Stimulated activated CD4-positive, alpha-beta T cell treated with anti-CD3 and anti-CD28 coated beads, Interleukin-1b, Interleukin-23, amount 100 ng/mL, for 48 hours (primary cell): ENCODE measurements at places on chromosomes 1 and 21.

DNA sequence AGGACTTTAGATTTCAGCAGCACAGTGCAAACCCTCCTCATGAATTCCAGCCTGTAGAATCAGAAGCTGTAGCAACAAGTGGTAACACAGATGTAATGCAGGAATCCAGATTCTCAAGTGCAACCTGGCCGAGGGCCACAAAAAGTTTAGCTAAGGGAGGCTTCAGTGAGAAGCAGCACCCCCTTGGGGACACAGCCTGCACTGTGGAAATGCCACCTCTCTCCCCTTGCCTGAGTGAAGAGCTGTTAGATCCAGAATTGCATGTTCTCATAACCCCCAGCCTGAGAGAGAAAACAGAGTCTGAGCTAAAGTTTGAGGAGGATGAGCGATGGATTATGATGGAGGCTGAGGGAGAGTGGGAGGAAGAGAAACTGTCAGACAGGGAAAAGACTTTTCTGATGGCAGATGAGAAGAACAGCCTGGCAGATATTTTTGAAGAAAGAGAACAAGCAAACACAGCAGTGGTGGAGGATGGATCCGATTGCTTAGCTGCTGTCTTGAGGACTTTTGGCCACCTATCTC is 80.5 kb upstream of the BMP8A start:
- peak; percentile 71 for DNase-seq

GRCh38 chr1:54070171-54070837 is 16.9 kb downstream of the TCEANC2 start:
- no peak for DNase-seq

DNA sequence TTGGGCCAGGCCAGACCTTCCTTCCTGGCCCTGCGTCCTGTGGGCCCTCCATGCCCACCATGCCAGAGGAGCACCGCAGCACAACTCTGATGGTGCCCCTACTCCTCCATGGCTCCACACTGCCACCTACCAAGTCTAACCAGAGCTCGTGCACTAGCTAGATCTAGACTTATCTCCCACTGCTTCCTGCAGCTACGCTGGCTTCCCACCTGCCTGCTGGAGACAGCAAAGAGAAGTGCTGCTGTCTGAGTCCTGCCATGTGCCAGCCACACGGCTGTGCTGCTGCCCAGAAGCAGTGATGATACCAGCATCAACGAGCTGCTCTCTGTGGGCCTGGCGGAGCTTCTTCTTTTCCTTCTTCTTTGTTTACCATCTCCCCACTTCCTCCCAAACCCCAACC is 4.5 kb downstream of the GUCA2B start:
- DNase-seq: peak; percentile 10

- no peak for DNase-seq
Observed at GRCh38 chr1:78408810-78409209, 82.0 kb upstream of the PTGFR start.

DNA sequence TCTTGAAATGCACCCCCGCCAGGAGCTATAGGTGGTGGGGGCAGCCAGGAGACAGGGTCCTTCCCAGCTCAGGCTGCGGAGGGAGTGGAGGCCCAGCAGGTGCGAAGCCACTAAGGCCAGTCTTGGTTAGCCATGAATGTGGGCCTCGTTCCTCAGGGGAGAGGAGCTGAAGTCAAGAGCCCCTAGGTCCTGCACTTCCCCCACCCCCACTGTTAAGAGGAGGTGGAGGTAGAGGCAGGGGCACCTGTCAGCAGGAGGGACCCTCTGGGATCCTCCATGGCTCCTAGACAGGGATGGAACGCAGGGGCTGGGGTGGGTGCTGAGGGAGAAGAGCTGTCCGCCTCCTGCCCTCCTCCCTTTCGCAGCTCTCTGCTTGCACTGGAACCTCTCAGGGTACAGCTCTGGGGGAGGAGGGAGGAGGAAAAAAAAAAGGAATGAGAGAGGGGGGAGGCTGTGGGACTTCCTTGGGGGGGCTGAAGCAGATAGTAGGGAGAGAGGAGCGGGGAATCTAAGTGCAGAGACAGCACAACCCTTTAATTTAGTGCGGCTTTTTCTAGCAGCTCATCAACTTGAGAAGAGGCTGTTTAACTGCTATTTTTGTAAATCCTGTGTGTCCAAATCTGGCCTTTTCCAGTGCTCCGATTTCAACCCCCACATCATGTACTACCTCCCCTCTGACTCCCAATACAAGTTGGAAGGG is 37.0 kb downstream of the MATN1 start:
- no peak for DNase-seq
